ENCODE measurements at places on chromosomes 5 and 9.
A peak's percentile ranks its signal among the peaks of the same experiment; 100 is the strongest.

GRCh38 chr9:98081477-98082219 is 25.1 kb downstream of the NANS start:
- no peak for DNase-seq

GRCh38 chr5:160044391-160044804 is 35.5 kb downstream of the TTC1 start:
- DNase-seq: no peak

- DNase-seq: no peak
These were observed 141.0 kb downstream of the MEF2C start for GRCh38 chr5:88741964-88742363.

DNA sequence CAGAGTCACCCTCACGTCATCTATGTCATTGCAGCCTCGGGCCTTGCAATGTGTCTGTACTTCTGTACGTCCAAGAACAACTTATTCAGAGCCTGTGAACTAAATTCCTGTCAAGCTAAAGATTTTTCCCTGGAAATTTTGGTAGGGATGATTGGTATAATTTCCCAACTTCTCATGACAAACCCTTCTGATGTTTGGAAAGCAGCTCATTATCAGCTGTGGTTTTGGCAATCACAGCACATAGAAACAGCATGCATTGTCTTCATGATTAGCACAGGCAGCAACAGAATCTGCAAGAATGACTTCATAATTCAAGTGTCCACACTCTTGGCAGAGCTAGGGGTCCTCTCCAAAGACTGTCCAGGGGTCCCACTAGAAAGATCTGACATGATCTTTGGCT is 49.5 kb downstream of the APBA1 start:
- no peak for DNase-seq

DNA sequence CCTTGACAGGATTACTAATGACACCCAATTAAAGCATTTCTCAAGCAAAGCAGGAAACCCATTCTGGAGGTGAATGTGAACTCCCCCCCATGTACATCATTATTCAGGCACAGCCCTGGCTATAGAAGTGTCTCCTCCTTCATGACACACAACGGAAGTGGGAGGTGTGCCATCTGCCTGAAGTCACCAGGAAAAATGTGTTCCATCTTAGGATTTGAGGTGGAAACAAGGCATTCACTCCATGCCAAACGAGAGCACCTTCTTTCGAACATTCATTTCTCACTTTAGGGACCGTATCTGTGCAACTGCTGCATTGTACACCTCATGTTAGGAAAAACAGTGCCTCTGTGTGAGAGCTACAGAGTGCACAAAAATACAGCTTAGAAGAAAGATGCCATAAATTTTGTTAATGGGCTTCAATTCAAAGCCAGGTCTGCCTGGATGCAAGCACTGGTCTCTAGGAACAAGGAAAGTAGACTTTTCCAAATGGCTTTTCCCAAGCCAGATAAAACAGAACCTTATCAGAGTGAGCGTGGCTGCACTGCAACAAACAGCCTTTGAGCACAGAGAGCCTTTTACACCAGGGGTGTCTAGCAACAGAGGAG is 19.4 kb downstream of the GOLM1 start:
- DNase-seq: no peak

DNA sequence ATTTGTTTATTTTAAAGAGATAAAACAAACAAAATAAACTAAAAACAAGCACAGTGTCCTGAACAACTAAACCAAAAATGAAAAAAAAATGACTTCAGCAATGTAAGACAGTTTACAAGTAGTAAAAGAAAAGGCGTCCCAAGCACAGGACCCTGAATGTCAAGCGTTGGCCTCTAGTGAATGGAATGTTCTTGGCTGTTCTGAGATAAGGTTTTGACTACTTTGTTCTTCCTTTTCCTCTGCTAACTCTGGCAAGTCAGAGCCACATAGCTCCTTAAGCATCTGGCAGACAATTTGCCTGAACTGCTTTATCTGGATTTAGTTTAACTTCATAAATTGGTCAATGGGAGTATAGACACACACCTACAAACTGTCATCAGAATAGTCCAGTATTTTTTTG is 655.2 kb downstream of the ANXA1 start:
- DNase-seq: no peak

- no peak for DNase-seq
These were observed 47.5 kb downstream of the FAM114A2 start for GRCh38 chr5:153991168-153991567.

DNA sequence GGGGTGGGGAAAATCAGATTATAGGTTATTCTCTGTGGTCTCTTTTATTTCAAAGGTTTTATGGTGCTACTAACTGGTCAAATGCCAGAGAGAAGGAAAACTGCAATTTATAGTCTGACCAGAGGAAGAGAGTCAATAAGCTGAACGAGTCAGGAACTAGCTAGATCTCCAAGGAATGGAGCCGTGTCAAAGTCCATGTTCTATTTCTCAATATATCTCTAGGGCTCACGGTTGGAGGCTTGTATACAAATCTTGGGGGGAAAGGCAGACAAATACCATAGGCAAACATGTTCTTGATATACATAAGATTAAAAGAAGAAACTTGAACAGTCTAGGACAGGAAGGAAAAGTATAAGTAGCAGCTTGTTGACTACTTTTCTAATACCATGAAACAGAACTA is 627.1 kb downstream of the PDE4D start:
- DNase-seq: no peak

- no peak for DNase-seq
These were observed 987.0 kb downstream of the NR2F1-AS1 start for GRCh38 chr5:92594031-92594430.

DNA sequence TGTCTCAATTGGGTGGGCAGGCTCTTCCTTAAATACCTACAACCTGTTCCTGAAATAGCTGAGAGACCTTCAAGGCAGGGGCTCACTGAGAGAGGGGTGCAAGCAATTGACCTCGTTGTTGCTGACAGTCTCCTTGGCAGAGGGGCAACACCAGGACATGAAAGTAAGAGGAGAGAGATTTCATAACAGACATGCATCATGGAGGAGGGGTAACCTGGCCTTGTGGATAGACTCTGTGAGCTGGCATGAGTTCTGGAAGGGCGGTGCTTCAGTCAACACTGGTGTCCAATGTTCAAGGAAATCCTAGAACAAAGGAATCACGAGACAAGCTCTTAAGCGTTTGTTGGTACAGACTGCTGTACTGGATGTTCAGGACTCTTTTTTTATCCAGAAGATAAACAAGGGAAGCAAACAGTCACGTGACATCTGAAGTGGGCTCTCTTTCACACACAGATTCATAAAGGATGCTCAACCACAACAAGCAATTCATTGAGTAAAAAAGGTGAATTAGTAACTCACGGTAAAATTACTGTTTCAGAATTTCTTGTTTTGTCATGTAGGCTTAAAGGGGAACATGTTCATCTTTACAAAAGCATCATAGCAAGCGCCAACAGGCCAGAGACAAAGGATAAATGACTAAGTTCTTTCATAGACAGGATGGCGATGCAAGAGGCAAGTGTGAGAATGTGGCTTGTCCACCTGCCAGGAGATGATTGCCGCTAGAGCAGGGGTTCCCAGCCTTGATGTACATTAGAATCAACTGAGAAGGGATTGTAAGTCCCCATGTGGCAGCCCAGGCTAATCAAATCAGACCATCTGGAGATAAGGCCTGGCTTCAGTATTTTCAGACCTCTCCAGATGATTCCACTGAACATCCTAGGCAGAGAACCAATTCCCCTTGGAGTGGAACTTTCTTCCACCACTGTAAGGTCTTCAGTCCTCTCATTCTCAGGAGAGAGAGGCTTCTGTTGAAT is 20.7 kb downstream of the ANKRA2 start:
- DNase-seq: no peak

DNA sequence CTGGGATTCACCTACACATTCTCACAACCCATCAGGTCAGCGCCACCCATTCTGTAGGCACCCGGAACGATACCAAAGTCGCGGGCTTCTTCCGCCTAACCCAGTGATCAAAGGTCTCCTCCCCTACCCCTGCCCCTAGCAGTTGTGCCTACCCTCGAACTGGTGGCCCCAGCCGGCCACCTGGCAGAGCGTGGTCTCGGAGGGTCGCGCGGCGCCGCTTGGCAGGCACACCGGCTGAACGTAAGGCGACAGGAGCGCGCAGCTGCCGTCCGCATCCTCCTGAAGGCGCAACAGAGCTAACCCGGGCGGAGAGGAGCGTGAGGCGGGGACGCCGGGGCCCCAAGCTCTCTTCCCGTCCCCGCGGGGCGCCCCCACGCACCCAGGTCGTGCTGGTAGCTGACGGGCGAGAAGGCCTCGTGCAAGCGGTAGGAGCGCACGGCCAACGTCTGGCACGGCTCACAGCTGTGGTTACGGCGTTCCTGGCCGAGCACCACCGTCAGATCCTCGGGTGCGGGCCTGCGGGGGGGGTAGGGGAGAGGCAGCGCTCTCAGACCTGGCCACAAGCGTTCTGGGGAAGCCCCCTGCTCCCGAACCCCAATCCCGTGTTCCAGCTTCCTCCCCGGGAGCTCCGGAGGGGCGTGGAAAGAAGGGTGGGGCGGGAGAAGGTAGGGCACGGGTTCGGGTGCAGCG is 2.8 kb upstream of the PFN3 start:
- no peak for DNase-seq

DNA sequence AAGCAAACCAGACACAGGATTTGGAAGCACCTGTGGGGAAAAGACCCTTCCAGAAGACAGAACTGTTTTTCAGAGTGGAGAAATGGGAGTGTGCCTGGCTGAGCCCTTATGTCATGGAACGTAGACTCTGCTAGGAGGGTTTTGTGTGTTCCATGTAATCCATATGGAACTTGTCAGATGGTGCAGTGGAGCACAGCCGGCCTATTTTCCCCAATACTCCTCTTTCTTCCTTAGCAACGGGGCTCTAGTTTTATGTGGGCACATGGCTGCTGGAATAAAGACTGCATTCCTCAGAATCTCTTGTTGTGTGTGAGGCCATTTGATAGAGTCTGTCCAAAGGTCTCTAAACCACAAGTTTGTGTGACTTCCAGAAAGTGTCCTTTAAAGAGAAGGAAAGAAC is 284.0 kb downstream of the DRD1 start:
- no peak for DNase-seq

DNA sequence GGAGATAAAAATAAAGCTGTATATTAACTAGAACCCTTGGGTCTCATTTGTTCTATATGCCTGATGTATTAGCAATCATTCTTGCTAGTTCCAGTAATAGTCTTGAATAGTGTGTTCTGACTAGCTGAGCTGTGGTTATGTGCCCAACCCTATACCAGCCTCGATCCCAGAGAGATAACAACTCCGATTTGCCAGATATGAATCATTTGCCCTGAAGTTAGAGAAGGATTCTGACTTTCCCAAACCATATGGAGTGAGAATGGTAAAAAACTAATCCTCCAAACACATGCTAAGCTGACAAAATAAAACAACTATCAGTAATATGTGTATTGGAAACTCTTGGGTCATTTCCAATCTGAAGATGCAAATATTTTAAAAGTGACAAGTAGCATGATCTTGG is 64.8 kb downstream of the ALDH1A1 start:
- no peak for DNase-seq

DNA sequence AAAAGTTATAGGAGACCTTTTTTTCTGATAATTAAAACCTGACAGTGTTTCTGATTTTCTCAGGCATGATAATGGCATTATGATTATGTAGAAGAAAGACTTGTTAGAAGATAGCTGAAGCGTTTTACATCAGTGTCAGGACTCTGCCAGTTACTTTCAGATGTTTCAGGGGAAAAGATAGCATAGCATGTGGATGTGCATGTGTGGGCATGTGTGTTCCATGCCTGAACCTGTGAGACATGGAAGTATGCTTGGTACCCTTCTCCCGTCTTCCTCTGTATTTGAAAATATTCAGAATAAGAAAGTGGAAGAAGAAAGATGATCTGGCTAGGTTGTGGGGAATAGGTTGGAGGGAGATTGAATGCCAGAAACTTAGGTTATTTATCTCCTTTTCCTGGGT is 113.1 kb upstream of the PCAT7 start:
- no peak for DNase-seq

- DNase-seq: no peak
These were observed 144.7 kb downstream of the PCSK1 start for GRCh38 chr5:96288166-96288844.

GRCh38 chr9:26228273-26228672 is 550.0 kb upstream of the TUSC1 start:
- DNase-seq: no peak

DNA sequence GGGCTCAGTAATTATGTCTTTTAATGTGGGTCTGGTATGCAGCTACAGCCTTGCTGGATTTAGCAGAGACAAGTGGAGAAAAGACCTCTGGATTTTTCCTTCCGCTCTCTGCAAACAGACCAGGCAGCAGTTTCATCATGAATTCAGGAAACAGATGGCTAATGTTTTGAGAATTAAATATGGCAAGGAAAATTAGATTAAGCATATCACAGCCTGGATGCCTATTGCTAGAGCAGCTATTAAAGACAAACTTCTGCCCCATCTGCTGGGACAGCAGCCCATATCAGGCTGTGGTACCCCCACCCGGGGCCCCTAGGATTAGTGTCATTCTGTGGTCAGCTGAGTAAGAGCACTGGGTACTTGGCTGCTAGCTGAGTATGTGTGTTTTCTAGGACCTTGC is 6.2 kb downstream of the SKP2 start:
- no peak for DNase-seq

DNA sequence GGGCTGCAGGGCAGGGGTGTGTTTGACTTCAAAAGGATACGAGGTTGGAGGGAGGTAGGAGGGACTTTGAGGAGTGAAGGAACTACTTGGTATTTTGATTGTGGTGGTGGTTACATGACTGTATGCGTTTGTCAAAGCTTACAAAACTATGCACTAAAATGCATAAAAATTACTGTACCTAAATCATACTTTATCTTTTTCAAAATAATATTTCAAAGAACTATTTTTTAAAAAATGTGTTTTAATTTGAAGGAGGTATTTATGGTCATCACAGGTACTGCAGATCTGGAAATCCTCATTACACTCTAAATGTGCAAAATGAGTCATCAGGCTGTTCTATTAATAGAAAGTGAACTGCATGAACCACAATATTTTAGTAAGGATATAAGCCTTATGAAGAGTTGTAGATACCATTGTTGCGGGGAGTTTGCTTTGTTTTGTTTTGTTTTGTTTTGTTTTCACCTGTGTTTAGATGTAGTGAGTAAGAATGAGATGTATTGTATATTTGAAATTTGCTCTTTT is 116.9 kb downstream of the ARRDC3 start:
- peak; percentile 40 for DNase-seq

DNA sequence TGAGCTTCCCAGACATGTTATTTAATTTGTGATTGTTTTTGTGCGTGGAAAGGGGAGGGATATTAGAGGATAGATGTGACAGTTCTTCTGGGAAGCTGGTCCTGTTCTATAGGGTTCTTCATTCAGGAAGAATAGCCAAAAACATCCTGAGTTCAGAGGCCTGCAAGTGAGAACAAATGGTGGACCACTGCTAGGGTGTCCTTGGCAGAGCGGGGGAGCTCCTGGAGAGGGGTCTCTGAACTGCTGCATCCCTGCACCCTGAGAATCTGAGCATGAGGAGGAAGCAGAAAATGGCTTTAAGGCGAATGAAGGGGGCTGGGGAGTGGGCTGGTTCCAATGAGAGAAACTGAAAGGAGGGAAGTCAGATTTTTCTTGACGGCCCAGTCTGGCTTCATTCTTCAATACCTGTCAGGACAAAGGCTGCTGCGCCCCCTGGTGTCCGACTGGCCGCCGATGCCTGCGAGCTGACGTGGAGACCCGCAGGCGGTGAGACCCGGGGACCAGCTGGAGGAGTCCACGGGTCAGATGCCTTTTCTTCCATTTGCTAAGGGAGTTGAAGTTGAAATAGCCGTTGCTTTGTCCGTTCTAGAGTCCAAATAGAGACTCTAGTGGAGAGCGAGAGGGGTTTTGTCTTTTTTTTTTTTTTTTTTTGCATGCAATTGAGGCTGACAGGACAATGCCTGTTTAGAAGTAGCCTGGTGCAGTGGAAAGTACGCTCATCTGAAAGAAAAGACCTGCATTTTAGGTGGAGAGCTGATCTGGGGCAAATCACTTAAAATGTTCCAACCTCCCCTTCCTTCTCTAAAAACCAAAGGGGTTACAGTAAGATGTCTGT is 39.5 kb upstream of the NFIB start:
- DNase-seq: peak; percentile 47

Measured in Jurkat, Clone E6-1 (cell line).